Activated CD8-positive, alpha-beta T cell treated with anti-CD3 and anti-CD28 coated beads, Interleukin-2, amount 10 ng/mL, durations not matched to agents 7 days and 5 days (primary cell): ENCODE measurements at places on chromosomes 11 and 22.

GRCh38 chr11:78860720-78861422 is 286.2 kb upstream of the NARS2 start:
- H3K27me3 ChIP-seq = no peaks in the 10 kb centered on the region
- H3K4me3 ChIP-seq = no peak overlapping the region
- H3K36me3 ChIP-seq = no peaks in the 10 kb centered on the region
- no peaks in the 10 kb centered on the region for H3K4me1 ChIP-seq
- DNase-seq = no peak
- H3K27ac ChIP-seq = no peak overlapping the region

DNA sequence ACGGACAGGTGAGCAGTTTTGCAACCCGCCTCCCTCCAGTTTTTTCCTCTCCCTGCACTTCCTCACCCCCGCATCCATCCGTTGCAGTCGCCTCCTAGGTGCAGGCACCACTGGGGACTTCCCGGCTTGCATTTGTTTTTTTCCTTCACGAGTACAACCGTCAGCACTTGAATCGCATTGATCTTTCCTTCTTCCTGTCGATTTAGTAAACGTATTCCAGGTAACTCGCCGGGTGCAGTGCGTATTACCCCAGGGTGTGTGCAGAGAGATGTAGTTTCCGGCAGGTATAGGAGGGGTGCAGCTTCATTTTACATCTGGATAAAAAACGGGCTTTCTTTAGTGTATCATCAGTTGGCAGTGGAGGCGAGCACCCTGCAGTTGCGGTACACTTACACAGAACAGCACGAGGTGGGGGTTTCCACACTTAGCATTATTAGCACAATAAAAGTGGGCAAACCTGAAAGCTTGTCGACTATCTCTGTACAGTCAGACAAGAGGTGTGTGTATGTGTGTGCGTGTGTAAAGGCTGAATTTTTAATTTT is at the start of gene SORL1-AS1:
SORL1-AS1 (minus strand) TSS at position 359 of the 542 bp plus-strand sequence.
- H3K27ac ChIP-seq = peak within 1 kb of the TSS; percentile 97
- H3K4me1 ChIP-seq = peaks cover 85% of the 10 kb centered on the region

- no peaks in the 10 kb centered on the region for H3K4me1 ChIP-seq
- H3K4me3 ChIP-seq = no peak overlapping the region
- DNase-seq = no peak
- no peak overlapping the region for H3K27ac ChIP-seq
These were observed 21.2 kb upstream of the BLID start for GRCh38 chr11:122137078-122137793.

- DNase-seq = no peak
- no peaks in the 10 kb centered on the region for H3K36me3 ChIP-seq
- H3K27ac ChIP-seq = no peak overlapping the region
- H3K27me3 ChIP-seq = peaks cover 21% of the 10 kb centered on the region
- no peak overlapping the region for H3K4me3 ChIP-seq
- no peaks in the 10 kb centered on the region for H3K4me1 ChIP-seq
These were observed 173.7 kb upstream of the NECTIN1 start for GRCh38 chr11:119902656-119903231.

DNA sequence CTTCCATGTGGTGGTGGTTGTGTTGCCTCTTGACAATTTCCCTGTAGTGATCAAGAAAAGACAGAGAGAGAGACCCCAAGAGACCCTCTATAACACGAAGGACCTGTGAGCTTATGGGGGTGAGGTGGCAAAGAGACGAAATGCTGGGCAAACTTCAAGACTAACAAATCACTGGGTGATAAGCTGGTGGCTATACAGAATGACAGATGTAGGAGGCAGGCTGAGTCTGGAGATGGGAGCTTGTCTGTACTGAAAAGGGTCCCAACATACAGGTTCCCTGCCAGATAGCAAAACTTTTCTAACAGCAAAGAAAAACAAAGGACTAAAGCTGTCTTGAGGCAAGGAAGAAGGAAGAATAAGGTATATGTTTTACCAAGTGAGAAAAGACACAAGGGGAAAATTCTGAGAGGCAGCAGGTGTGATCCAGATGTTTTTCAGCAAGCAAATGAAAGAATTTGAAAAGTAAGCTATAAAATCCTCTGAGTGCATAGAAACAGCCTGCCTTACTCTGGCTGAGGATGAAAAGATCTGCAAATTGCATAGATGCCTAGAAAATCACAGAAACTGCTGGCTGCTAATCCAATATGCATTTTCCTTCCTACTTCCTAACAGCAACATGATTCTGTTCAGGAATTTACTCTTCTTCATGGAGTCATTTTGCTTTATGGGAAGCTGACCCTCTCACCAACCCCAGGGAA is 21.9 kb upstream of the LYVE1 start:
- H3K4me3 ChIP-seq = no peak overlapping the region
- H3K27me3 ChIP-seq = peaks cover 36% of the 10 kb centered on the region
- no peak for DNase-seq
- H3K36me3 ChIP-seq = no peaks in the 10 kb centered on the region
- no peak overlapping the region for H3K27ac ChIP-seq

GRCh38 chr11:117438371-117439000 is 110.8 kb downstream of the CEP164 start:
- H3K27me3 ChIP-seq = peaks cover 11% of the 10 kb centered on the region
- no peak for DNase-seq
- H3K36me3 ChIP-seq = no peaks in the 10 kb centered on the region
- H3K4me1 ChIP-seq = peaks cover 7% of the 10 kb centered on the region
- H3K4me3 ChIP-seq = no peak overlapping the region

DNA sequence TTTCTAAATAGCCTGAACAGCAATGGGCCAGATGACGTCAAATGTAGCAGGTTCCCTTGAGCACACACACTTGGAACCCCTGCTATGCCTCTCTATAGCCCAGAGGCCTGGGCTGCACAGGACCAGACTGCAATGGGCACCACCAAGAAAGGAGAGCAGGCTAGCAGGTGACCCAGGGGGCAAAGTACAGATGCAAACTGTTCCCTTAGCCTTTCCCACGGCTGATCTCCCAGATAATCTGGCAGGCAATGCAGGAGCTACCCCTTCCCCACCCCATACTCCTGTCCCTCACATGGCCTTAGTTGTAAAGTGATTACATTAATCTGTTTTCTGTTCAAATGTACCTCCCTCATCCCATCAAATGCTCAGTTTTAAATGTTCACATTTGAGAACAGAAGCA is 41.3 kb downstream of the SMCO4 start:
- no peaks in the 10 kb centered on the region for H3K27me3 ChIP-seq
- peaks cover 2% of the 10 kb centered on the region for H3K36me3 ChIP-seq
- H3K4me3 ChIP-seq = no peak overlapping the region
- H3K4me1 ChIP-seq = peaks cover 10% of the 10 kb centered on the region
- DNase-seq = no peak

DNA sequence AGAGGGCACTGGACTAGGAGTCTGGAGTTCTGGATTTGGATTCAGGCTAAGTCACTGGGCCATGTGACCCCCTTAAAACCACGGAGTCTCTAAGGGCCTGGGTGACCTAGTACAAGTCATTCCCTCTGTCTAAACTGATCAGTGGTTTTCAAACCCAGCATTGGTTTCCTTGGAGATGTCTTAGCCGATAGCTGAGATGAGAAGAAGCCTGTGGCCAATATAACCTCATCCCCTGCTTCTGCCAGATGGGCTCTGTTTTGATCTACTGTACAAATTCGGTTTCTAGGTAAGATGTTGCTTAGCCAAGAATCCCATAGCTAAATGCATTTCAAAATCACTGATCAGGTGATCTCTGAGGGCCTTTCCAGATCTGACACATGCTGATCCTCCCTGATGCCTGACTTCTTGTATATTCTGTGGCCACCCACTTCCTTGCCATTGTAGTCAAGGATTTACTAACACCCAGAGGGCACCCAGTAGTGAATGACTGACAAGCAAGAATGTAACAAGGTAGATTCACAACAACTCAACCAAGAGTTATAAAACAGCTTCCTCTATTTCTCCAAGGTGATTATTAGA is 53.1 kb downstream of the GALNT18 start:
- H3K27ac ChIP-seq = peak overlapping the region; percentile 6
- no peaks in the 10 kb centered on the region for H3K36me3 ChIP-seq
- H3K27me3 ChIP-seq = peaks cover 3% of the 10 kb centered on the region
- no peak overlapping the region for H3K4me3 ChIP-seq

DNA sequence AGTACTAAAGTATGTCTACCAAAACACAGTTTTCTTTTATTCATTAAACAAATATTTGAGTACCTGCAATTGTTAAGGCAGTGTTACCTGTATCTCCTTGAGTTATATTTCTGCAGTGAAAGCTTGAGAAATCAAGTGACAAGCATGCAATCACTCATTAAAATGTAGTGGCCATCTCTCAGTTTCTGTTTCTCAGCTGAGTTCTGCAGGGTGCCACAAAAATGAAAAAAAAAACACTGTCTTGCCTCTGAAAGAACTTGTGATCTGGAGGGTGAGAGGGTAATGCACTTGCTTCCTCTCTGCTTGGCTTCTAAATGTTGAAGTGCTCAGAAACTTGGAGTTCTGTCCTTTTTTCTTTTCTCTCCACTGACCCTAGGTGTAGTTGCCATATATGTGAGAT is 6.8 kb downstream of the QSER1 start:
- peaks cover 4% of the 10 kb centered on the region for H3K36me3 ChIP-seq
- no peak overlapping the region for H3K4me3 ChIP-seq
- peak overlapping the region; percentile 33 for H3K27ac ChIP-seq
- no peaks in the 10 kb centered on the region for H3K27me3 ChIP-seq
- H3K4me1 ChIP-seq = peaks cover 34% of the 10 kb centered on the region

DNA sequence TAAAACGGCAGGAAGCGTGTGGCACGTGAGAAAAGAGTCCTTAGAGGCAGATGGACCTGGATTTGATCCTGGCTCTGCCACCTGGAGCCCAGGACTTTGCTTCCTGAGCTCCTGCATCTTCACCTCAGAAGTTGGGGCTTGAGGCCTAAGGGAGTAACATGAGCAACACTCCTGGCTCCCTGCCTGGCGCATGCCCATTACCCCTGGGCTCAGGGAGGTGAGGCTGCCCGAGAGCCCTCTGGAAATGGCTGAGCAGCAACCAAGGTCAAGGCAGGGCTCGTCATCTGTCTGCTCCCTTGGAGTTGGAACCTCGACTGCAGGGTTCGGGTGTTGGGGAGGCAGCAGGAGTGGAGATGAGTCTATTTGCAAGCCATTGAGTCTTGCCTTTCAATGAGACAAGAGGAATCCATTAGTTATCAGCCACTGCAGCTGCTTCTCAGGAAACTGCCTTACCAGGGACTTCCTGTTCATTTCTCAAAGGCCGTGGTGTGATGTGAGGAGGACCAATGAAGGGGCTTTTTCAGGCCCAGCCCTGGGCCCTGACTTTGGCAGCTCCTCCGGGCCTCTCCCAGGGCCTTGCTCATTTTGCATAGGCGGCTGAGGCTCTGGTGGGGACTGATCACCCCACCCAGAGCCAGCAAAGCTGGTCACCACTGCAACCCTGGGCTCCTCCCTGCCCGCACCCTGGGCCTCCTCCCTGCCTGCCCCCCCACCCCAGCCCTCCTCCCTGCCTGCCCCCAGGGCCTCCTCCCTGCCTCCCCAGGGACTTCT is 6.4 kb downstream of the FADS2 start:
- peak overlapping the region; percentile 95 for H3K27ac ChIP-seq
- peaks cover 83% of the 10 kb centered on the region for H3K36me3 ChIP-seq
- peak; percentile 91 for DNase-seq
- H3K27me3 ChIP-seq = no peaks in the 10 kb centered on the region
- peaks cover 69% of the 10 kb centered on the region for H3K4me1 ChIP-seq
- H3K4me3 ChIP-seq = peak overlapping the region; percentile 77

- peaks cover 18% of the 10 kb centered on the region for H3K27me3 ChIP-seq
- no peaks in the 10 kb centered on the region for H3K36me3 ChIP-seq
- DNase-seq = no peak
- H3K4me3 ChIP-seq = no peak overlapping the region
These were observed 38.2 kb upstream of the PAK1 start for GRCh38 chr11:77512092-77512491.

- no peaks in the 10 kb centered on the region for H3K4me1 ChIP-seq
- no peaks in the 10 kb centered on the region for H3K36me3 ChIP-seq
- no peak overlapping the region for H3K27ac ChIP-seq
- H3K27me3 ChIP-seq = no peaks in the 10 kb centered on the region
- no peak for DNase-seq
- no peak overlapping the region for H3K4me3 ChIP-seq
These were observed 40.3 kb upstream of the CADM1 start for GRCh38 chr11:115544422-115544948.
